ENCODE measurements at places on chromosomes 2 and 18.

DNA sequence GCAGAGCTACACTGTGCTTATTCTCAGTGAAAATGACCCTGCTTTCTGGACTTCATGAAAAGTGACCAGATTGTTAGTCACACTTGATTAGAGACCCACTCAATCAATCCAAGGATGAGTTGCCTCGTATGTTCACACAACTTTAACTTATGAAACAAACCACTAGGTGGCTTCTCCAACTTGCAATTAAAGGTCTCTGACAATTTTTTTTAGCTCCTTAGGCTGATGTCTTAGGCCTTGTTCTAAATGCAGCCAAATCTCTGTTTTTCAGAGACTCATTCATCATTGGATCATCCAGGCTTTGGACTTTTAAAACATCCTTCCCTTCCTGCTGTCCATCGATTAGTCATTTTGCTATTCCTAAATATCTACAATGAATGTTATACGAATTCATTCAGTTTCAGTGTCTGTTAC, 63.4 kb downstream of the MREG start:
- peak; percentile 28 for DNase-seq

- no peak for DNase-seq
Measured at GRCh38 chr2:231059756-231060155, 3.1 kb downstream of the PSMD1 start.

GRCh38 chr2:168392024-168392423, 64.0 kb upstream of the CERS6 start:
- DNase-seq: no peak

DNA sequence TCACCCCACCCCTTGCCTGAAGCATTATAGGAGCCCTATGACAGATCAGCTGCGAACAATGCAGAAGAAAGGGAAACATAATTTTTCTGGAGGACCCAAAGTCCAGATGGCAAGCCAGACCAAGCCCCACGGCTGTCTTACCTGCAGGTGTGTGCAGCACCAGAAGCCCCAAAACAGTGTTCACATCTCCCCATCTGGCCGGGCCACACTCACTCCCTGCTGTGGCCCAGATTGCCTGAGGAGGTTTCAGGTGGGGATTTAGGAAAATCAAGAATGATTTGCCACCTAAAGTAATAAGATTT, 11.7 kb upstream of the STK17B start:
- no peak for DNase-seq

DNA sequence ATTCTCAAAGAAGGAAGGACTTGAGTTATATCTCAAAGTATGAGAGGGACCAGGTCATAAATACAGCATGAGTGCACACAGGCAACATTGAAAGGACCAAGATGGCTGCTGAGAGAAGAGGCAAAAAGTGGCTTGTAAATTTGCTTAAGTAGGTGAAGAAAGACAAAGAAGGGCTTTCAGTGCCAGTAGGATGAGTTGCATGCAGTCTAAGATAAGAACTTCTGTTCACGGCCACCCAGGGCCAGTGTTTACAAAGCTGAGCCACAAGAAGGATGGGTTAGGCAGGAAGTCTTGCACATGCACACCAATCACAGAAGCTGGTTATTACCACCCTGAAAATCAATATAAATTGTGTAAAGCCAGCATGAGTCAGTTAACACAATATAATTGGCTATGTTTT, 3.1 kb upstream of the ABCB11 start:
- no peak for DNase-seq

DNA sequence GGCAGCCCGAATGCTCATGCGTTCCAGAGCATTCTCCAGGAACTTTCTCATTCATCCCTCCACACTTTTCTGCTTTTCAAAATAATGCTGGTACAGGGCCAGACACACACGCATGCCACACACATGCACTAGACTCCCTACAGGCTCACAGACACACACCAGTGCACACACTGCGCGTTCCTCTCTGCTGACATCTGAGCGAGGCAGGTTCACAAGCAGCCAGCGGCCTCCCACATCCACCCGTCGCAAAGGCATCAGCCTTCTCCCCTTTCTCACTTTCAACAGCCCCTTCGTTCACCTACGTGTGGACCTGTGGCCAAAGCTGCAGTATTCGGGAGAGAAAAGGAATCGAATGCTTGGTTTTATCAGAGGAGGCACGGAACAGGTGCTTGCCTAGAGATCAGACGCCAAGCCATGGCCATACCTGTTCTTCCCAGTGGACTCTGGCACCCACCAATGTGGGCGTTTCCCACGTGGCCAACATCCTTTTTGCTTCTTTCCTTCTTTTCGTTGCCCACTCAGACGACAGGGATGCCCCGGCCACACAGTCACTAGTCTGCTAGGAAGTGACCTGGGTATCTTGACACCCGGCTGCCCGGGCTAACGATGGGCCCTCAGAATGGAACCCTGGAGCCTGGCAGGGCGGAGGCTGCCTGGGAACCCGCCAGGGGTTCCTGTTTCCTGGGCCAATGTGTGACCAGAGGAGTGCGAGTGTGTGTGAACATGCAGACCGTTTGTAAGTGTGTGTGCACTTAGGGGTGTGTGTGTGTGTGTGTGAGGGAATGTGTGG, 85.8 kb upstream of the ID2 start:
- DNase-seq: no peak

GRCh38 chr2:100895934-100896685, 76.2 kb downstream of the NPAS2 start:
- no peak for DNase-seq

- no peak for DNase-seq
Measured at GRCh38 chr2:57876313-57876712, 170.3 kb upstream of the VRK2 start.

GRCh38 chr2:62339413-62339812, 143.5 kb downstream of the B3GNT2 start:
- DNase-seq: no peak

DNA sequence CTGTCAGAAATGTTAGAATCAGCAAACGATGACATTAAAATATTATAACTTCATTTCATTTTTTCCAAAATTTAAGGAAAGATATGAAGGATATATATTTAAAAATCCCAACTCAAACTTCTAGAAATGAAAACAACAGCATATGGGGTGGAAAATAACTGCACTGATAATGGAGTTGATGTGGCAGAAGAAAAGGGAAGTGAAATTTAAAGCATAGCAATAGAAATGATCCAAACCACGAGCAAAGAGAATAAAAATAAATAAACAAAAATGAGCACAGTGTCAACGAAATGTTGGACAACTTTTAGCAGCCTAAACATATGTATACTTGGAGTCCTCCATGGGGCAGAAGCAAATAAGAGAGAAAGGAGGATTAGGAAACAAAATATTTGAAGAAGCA, 280.2 kb downstream of the KCNJ3 start:
- no peak for DNase-seq

DNA sequence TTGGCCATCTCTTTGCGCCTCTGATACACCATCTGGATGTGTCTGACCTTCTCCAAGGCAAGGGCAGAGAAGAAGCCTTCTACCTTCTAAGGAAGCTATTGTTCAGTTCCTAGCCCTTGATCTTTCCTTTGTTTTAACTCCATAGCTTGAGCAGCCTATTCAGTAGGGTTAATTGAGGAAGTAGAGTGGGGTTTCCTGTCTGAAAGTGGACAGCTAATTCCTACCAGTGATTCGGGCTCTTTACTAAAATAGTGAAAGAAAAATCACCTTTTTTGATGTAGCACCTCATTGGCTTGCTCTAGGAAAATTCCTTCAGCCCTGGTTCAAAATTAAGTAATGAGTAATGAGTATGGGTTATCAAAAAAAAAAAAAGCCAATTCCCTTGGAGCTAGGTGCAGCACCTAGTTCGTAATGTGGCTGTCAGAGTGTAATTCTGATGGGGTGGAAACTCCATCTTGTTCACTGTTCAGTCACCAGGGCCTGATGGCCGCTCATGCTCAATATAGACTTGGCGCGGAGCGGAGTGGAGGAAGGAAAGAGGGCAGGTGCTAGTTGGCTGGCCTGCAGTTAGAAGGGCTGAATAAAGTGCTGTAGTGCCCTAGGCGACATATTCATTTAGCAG, 2.9 kb upstream of the MGAT5 start:
- DNase-seq: no peak

- DNase-seq: no peak
Measured at GRCh38 chr2:169091256-169091655, 21.9 kb downstream of the DHRS9 start.

DNA sequence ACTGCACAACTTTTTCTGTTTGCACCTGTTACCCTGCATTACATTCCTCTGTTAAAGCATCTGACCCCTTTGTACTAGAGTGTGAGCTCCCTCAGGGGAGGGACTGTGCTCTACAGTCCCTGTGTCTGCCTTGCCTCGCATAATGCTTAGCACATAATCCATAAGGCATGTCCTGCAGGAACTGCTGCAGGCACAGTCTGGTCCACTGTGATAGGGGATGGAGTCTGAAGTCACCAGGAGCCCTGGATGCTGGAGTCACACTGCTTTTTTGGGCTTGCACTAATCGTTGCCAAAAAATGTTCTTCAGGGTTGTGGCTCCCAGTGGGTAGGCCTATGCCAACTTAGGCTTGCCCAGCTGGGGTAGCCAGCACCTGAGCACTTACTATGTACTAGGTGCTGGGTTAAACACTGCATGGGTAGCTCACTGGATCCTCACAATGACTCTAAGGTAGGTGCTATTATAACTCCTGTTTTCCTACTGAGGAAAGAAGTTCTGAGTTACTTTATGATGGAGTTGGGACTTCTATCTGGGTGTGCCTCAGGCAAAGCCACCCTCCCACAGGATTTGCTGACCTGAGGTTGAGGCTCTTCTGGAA, 33.3 kb downstream of the COPS7B start:
- no peak for DNase-seq

DNA sequence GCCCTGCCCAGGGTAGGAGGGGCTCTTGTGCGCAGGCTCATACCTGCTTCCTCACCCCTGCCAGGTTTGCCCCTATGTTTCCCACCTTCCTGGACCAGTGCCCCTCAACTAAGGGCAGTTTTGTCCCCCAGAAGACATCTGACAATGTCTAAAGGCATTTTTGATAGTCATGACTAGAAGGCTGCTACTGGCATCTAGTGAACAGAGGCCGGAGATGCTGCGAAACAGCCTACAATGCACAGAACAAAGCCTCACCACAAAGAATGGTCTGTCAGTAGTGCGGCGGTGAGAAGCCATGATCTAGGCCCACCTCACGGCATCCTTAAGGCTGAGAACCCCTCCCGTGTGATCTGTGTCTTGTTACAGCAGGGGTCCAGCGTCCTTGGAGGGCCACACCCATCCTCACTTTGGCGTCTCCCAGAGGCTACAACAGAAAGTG, 96.0 kb downstream of the TMEM17 start:
- no peak for DNase-seq

DNA sequence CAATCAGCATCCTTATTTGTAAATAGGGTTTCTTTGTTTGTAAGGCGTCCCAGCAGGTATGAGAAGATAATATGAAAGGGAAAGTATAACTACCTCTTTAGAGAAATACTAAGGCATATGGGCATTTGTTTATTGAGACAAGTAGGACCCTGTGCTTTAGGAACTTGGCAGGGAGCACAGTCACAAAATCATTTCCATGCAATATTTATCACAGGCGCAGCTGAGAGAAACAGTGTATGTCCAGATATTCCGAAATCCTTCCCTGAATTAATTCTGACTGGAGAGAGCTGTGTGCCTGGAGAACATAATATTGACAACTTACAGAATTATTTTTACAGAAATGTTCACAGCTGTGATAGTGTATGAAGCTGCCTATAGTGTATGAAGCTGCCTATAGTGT, 416.7 kb downstream of the THSD7B start:
- DNase-seq: no peak

- DNase-seq: peak; percentile 42
Measured at GRCh38 chr18:48541026-48541746, 2.4 kb downstream of the CTIF start.

- no peak for DNase-seq
Measured at GRCh38 chr2:133424876-133425275, 143.4 kb downstream of the NCKAP5 start.

- DNase-seq: no peak
Measured at GRCh38 chr2:201320701-201321100, 36.4 kb downstream of the FLACC1 start.

GRCh38 chr18:52287151-52287550, 52.8 kb upstream of the DCC start:
- DNase-seq: no peak

GRCh38 chr2:236672606-236673005, 103.0 kb downstream of the ACKR3 start:
- no peak for DNase-seq

DNA sequence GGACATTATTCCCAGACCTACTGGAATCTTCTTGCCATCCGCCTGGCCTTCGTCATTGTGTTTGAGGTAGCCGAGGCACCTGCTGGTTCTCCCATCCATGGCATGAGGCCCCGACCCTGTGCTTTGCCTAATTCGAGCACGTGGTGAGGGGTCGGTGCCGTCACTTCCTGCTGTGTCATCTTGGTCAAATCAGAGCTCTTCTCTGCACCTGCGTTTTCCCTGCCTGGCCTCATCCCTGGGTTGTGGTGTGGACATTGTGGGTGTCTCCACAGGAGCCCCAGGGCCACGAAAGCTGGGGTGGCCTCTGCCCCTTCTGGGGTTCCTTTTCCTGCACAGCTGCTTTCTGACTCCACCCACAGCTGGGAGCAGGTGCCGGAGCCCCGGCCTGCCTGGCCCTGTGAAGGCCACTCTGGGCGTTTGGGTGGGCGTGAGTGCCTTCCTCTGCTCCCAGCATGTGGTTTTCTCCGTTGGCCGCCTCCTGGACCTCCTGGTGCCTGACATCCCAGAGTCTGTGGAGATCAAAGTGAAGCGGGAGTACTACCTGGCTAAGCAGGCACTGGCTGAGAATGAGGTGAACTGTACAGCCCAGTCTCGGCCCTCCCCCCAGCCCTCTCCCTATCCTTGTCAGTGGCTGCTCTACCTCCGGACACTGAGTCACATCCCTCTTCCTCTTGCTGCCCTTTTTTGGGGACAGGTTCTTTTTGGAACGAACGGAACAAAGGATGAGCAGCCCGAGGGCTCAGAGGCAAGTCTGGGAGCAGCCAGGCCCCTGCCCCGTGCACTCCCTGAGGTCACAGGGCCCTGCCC, 34.9 kb downstream of the ANO7 start:
- no peak for DNase-seq

DNA sequence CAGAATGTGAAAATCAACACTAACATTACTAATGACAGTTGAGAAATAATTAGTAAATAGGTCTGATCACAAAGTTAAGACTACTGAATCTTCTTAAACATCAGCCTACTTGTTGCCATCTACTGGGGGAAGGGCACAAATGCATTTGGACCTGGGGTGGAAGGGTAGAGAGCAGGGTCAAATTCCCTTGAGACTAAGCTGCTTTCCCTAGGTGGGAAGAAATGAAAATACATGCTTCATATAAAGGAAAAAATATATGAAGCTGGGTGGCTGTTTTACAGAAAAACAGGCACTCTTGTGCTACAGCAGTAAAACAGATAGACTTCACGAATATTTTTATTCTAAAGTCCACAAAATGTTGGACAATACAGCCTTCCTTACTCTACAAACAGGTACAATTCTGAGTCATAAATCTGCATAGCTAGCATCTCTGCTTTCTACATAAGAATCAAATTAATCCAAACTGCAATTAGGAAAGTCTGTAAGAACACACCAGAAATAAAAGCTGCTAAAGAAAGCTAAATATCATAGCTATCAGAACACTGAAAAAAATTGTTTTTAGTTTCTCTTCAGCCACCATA, 10.9 kb downstream of the TRIP12 start:
- no peak for DNase-seq

All from AG09309 (cell line).